ENCODE measurements at places on chromosomes 13 and 19. TPM values are rescaled to one million over a fixed set of nuclear protein-coding genes. Genes with fewer than 3 reads are reported as not detected.
A peak's percentile ranks its signal among the peaks of the same experiment; 100 is the strongest.

SUCLA2 gene
- 64.8 TPM for polyA plus RNA-seq

ZNF492 gene
- polyA plus RNA-seq, result 0.28 TPM

CD70 gene
- not detected for polyA plus RNA-seq

IGFL3 gene
- not detected for polyA plus RNA-seq

B3GNT3 gene
- polyA plus RNA-seq, result not detected

GRCh38 chr19:9792206-9793070, 23.9 kb upstream of the ZNF846 start:
- no peaks in the 10 kb centered on the region for H3K27me3 ChIP-seq
- H3K36me3 ChIP-seq, result no peaks in the 10 kb centered on the region
- peak; percentile 91 for DNase-seq
- H3K27ac ChIP-seq, result peak overlapping the region; percentile 65

- H3K36me3 ChIP-seq, result no peaks in the 10 kb centered on the region
- DNase-seq, result no peak
- H3K27me3 ChIP-seq, result peaks cover 7% of the 10 kb centered on the region
- no peak overlapping the region for H3K27ac ChIP-seq
- no peaks in the 10 kb centered on the region for H3K4me1 ChIP-seq
Observed at GRCh38 chr19:35295792-35296462, 4.0 kb downstream of the MAG start.

DNA sequence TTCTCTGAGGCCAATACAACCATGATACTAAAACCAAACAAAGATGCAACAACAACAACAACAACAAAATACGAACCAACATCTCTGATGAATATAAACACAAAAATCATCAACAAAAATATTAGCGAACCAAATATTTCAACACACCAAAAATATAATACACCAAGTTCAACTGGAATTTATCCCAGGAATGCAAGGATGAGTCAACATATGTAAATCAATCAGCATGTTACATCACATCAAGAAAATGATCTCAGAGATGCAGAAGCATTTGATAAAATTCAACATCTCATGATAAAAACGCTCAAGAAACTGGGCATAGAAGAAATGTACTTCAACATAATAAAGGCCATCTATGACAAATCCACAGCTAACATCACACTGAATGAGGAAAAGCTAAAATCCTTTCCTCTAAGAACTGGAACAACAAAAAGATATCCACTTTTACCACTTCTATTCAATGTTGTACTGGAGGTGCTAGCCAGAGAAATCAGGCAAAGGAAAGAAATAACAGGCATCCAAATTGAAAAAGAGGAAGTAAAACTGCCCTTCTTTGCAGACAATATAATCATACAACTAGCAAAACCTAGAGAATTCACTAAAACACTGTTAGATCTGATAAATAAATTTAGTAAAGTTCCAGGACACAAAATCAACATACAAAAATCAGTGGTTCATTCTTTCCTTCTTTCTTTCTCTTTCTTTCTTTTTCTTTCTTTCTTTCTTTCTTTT, 2448.7 kb upstream of the PCDH20 start:
- no peak overlapping the region for H3K27ac ChIP-seq
- no peaks in the 10 kb centered on the region for H3K4me1 ChIP-seq
- peak; percentile 68 for DNase-seq
- H3K27me3 ChIP-seq, result no peaks in the 10 kb centered on the region
- H3K4me3 ChIP-seq, result no peak overlapping the region

DNA sequence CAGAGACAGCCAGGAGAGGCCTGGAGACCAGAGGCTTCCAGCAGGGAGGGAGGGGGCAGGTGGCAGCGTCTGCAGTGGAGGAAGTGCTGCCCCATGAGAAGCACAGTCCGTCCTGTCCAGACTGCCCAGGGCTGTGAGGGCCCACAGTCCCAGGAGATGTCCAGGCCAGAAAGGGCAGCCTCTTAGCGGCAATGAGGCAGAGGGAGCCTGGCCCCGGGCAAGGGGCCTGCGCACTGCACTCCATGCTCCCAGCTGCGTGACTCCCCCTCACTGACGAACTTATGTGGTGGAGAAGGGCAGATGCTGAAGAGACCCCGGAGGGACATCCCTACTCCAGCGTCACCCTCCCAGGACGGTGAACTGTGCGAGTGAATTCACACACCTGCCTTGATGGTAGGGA, 115.3 kb downstream of the SOX1 start:
- no peaks in the 10 kb centered on the region for H3K4me1 ChIP-seq
- H3K27me3 ChIP-seq, result no peaks in the 10 kb centered on the region
- H3K4me3 ChIP-seq, result no peak overlapping the region
- no peak for DNase-seq
- no peaks in the 10 kb centered on the region for H3K36me3 ChIP-seq

GRCh38 chr13:73075546-73075945, 16.7 kb downstream of the KLF5 start:
- DNase-seq, result no peak
- H3K4me3 ChIP-seq, result no peak overlapping the region
- no peaks in the 10 kb centered on the region for H3K27me3 ChIP-seq
- no peaks in the 10 kb centered on the region for H3K4me1 ChIP-seq
- H3K36me3 ChIP-seq, result no peaks in the 10 kb centered on the region

GRCh38 chr13:99863789-99864626, 107.6 kb downstream of the ZIC5 start:
- peaks cover 3% of the 10 kb centered on the region for H3K27me3 ChIP-seq
- H3K36me3 ChIP-seq, result no peaks in the 10 kb centered on the region
- no peak overlapping the region for H3K4me3 ChIP-seq
- no peaks in the 10 kb centered on the region for H3K4me1 ChIP-seq

DNA sequence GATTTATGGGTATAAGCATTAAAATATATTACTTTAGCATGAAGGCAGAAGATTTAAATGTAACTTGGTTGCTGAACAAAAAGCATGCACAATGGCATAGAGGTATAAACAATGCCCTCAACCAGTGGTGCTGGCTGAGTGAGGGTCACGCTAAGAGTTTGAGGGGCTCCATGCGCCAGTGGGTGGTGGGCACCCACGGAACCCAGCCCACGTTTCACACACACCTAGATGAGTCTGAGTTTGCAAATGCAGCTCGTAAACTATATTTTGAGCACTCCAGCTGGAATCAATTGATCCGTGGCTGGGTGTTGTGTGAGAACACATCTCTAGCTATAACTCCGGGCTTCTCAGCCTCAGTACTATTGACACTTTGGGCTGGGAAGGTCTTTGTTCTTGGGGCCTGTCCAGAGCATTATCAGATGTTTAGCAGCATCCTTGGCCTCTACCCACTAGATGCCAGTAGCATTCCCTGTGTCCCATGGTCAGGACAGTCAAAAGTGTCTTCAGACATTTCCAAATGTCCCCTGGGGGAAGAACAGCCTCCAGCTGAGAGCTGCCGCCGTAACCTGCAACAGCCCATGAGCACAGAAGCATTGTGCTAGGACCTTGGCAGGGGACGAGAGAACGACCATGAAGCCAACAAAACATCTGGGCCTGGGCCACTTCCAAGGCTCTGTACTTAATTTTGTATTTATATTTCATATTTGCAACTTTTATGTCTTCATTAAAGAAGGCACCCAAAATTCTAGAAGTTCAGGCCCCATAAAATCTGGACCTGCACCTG, 108.1 kb upstream of the SOX1 start:
- DNase-seq, result no peak
- H3K27me3 ChIP-seq, result no peaks in the 10 kb centered on the region
- H3K4me1 ChIP-seq, result no peaks in the 10 kb centered on the region
- no peak overlapping the region for H3K27ac ChIP-seq
- no peak overlapping the region for H3K4me3 ChIP-seq

GRCh38 chr13:113559901-113560644, 24.5 kb upstream of the TFDP1 start:
- no peaks in the 10 kb centered on the region for H3K27me3 ChIP-seq
- H3K27ac ChIP-seq, result no peak overlapping the region
- no peak overlapping the region for H3K4me3 ChIP-seq
- no peak for DNase-seq

DNA sequence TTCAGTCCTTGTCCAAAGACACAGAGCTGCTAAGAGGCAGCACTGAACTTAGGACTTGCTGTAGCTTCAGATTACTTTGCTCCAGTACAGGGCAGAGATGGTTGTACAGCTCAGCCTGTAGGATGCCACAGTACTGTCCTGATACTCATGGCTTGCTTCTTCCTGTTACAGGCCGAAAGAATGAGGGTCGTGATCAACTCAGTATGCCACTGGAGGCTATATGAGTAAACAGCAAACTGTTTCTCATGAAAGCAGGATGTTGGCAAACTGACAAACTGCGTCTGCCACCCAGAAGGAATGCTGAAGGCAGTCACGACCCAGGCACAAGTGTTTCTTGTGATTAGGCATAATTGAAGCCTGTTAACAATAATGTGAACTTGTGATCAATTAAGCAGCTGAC, 2.8 kb downstream of the ZNF749 start:
- no peaks in the 10 kb centered on the region for H3K36me3 ChIP-seq
- H3K4me1 ChIP-seq, result peaks cover 5% of the 10 kb centered on the region
- no peak for DNase-seq
- no peak overlapping the region for H3K4me3 ChIP-seq
- no peaks in the 10 kb centered on the region for H3K27me3 ChIP-seq

DNA sequence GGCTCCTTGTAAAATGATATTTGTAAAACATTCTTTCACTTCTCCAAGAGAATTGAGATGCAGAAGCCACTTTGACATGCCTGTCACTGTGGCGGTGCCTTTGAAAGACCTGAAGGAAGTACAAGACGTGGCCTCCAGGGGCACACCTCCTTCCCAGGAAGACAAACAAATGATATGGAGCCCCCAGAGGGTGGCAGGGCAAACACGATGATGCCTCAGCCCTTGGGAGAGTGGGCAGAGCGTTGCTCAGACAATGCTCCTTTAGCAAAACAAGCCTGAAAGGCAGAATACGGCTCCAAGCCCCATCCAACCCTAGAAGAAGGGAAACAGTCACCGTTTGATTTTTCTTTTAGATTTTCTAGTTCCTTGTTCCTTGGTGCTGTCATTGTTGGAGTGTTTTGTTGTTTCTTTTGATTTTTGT, 9.2 kb upstream of the ATP12A start:
- H3K4me1 ChIP-seq, result peaks cover 4% of the 10 kb centered on the region
- DNase-seq, result peak; percentile 20
- H3K4me3 ChIP-seq, result no peak overlapping the region
- H3K36me3 ChIP-seq, result no peaks in the 10 kb centered on the region

DNA sequence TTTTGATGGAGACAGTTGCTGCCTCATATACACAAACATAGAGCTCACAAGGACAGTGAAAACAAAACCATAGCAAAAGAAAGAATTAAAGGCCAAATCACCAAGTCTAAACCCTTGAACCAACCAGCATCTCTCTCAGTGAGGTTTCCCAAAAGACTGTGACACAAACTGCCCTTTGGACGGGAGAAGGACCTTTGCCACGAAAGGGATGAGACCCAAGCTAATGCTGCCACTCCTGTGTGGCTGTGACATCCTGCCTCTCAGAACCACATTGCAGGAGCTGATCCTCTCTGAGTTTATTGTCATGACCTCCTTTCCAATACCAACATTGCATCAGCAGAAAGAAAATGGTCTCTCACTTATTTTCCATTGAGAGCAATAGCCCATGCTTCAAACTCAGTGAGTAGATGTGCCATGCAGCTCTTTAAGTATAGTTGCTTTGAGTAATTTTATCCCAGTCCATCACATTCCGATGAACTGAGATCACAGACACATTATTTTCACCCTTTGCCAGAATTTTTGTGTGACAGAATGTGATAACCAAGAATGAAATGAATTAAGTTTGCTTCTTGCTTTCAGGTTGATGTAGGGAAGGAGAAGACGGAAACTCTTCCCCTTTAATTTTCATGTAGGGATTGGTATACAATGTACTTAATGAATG, 133.5 kb upstream of the IRS2 start:
- no peaks in the 10 kb centered on the region for H3K36me3 ChIP-seq
- H3K27me3 ChIP-seq, result no peaks in the 10 kb centered on the region
- no peak overlapping the region for H3K4me3 ChIP-seq

GRCh38 chr19:17495639-17496296, 15.7 kb upstream of the PGLS start:
- peaks cover 8% of the 10 kb centered on the region for H3K36me3 ChIP-seq
- no peak overlapping the region for H3K27ac ChIP-seq
- peaks cover 8% of the 10 kb centered on the region for H3K4me1 ChIP-seq
- no peak for DNase-seq
- H3K27me3 ChIP-seq, result no peaks in the 10 kb centered on the region
- H3K4me3 ChIP-seq, result no peak overlapping the region

DNA sequence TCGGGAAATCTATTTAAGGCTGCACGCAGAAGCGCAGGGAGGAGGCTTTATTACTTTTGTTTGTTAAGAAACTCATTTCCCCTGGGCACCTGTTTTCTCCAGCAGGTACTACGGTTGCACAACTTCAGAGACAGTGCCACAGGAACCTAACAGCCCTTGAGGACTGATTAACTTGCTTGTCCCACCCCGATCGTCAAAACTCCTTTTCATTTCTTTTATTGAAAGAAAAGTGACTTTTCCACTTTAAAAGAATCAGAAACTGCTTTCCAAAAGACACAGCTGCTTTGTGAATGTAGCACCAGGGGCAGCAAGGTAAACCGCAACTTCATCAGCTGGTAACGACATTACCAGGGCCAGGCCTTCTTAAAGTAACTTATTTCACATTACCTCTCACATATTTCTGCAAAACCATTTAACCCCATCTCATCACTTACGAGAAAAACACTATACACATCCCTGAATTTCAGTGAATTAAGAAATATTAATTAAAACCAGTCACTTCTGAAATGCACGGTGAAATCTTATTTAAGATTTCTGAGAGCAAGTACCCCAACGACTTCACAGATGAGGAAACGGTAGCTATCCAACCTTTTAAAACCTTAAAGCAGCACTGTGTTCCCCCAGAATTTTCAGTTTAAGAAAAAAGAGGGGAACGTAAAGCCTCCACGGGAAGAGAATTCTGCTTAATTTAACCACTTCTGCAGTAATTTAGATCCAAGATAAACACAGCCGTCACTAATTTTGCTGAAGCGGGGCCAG, 1.4 kb downstream of the ANKRD10 start:
- H3K36me3 ChIP-seq, result peaks cover 4% of the 10 kb centered on the region
- peak; percentile 17 for DNase-seq
- peaks cover 14% of the 10 kb centered on the region for H3K4me1 ChIP-seq
- no peaks in the 10 kb centered on the region for H3K27me3 ChIP-seq
- peak overlapping the region; percentile 94 for H3K4me3 ChIP-seq

DNA sequence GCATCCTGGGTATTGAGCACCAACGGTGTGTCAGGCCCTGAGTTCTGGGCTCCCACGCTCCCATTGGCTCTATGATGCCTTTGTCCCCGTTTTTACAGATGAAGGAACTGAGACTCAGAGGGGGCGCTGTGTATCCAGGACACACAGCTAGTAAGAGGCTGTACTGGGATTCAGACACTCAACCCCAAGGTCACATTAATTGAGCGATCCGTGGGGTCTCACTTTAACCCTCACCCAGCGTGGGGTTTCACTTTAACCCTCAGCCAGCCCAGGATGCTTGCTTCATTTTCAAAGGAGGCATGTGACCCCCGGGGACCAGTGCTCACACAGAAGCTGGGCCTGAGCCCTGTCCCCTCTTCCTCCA, 42.6 kb downstream of the CYP4F22 start:
- no peak for DNase-seq
- H3K36me3 ChIP-seq, result no peaks in the 10 kb centered on the region
- H3K27ac ChIP-seq, result no peak overlapping the region
- H3K4me3 ChIP-seq, result no peak overlapping the region
- no peaks in the 10 kb centered on the region for H3K27me3 ChIP-seq
- H3K4me1 ChIP-seq, result peaks cover 2% of the 10 kb centered on the region
